ENCODE measurements at places on chromosomes 5 and 9.
A peak's percentile ranks its signal among the peaks of the same experiment; 100 is the strongest.

DNA sequence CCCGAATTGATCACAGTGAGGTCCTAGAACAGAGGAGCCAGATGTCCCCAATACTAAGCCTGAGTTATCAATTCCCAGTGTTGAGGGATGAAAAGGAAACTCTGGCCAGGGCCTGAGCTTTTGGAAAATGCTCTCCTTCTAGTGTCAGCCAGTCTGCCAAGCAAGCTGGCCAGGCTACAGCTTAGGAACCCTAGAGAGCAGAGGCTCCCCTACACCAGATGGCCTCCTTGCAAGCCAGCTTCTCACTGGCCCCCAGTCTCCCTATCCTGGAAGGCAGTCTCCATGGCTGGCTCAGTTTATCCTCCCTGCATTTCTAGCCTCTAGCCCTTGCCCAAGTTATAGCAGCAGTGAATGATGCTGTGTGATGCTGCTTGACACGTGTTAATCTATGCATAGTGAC lies 204.7 kb upstream of the WWC1 start:
- DNase-seq: no peak

- DNase-seq: no peak
These were observed 405.9 kb downstream of the TLE4 start for GRCh38 chr9:79977510-79978197.

DNA sequence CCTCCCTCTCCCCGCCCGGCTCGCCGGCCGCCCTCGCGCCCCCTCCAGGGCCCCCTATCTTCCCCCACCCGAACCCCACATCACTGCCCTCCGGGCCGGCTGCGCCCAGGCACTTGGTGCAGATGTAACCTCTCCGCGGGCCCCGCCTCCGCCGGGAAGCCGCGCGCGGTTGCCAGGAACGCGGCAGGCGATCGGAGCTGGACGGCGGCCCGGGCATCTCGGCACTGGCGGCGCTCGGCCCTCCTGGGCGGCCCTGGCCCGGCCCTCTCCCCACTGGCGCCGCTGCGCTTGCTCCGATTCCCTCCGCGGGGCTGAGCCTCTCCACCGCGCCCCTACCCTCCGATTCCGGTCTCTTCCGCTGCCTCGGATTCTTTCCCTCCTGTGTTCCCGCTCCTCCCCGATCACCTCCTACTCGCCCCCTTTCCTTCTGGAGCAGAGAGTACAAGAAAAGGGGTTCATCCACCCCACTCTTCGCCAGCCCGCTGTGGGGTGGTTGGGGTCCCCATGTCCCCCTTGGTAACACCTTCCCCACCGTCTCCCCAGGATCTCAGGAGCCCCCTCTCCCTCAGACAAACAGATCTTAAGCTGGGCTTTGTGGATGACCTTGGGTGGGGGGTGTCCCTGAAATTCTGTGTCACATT lies 70.6 kb downstream of the C9orf50 start:
- no peak for DNase-seq

DNA sequence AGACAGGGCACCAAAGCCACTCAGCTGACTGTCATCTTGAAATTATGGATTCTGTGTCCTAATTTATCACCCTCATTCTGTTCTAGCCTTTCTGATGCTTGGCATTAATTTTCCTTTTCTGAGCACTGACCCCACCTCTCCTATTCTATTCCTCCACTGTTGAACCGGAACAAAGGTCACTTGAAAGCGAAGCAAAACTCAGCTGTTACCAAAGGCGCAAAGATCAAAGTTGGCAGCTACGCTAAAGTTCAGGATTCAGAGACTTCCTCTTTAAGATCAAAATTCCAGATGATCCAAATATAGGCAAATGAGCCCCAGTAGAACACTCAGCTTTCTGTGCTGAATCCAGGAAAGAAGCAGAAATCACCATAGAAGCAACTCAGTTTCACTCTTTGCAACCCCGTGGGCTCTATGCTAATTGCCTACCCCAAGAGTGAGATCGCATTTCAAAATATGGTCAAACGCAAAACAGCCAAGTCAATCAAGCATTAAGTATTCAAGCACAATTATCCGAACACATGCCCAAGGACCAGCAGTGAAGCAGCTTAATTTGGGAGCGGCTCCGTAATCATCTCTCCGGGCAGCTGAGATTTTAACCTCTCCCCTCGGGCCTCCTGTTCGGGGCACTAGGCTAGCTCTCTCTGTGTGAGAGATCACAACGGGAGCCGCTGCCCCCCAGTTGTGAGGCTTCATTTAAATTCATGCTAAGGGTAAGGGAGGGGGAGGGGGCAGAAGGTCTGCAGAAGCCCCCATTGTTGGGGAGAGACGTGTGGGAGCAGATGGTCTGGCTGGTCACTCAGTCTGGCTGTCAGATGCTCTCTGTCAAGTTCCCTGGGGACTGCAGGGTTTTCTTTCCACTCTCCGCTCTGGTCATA lies 288.6 kb downstream of the ELAVL2 start:
- no peak for DNase-seq

- no peak for DNase-seq
These were observed 232.2 kb downstream of the SYK start for GRCh38 chr9:91033797-91034196.

DNA sequence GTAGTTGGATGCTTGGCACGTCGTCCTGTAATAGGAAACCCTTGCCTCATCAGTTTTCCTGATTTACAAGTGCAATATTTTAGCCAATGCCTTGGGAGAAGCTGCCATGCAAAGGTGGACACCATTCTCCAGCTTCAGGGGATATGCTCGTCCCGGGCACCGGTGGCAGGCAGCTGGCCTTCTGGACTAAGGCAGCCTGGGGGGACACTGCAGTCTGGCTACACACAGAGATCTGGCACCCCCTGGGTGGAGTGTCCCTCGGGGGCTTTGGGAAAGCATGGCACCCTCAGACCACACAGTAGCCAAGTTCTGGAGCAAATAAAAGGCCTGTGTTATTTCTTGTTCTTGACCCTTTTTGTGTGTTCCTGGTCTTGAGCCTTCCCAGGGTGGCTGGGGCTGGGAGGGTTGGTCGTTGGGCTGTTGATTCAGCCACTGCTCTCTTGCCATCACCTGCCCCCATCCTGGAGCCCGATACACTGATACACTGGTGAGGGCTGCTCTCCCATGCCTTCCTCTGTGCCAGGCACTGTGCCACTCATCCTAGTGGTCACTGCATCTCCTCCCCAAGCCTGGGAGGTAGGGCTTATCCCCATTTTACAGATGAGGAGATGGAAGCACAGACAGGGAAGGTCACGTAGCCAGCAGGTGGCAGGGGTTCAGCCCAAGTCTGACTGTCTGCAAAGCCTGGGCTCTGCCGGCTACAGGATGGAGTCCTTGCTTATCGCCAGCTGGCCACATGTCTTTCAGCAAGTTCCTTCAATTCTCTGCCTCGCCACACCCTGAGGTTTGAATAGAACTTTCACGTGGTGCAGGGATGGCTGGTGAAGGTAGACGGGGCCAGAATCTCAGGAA lies 134.1 kb downstream of the RGS3 start:
- DNase-seq: no peak

GRCh38 chr9:90201766-90202165 lies 440.9 kb downstream of the DIRAS2 start:
- no peak for DNase-seq

- DNase-seq: no peak
These were observed 156.9 kb upstream of the FST start for GRCh38 chr5:53323511-53323910.

GRCh38 chr5:112069329-112069728 lies 312.3 kb upstream of the NREP start:
- DNase-seq: no peak

- DNase-seq: no peak
These were observed 39.1 kb downstream of the DENND4C start for GRCh38 chr9:19269582-19269981.

- no peak for DNase-seq
These were observed 1331.0 kb upstream of the CDH9 start for GRCh38 chr5:28369418-28369817.

GRCh38 chr5:179816401-179816795 lies 4.3 kb upstream of the SQSTM1 start:
- DNase-seq: no peak

GRCh38 chr5:138032028-138032571 lies 779 bp downstream of the FAM13B start:
- DNase-seq: peak; percentile 9

DNA sequence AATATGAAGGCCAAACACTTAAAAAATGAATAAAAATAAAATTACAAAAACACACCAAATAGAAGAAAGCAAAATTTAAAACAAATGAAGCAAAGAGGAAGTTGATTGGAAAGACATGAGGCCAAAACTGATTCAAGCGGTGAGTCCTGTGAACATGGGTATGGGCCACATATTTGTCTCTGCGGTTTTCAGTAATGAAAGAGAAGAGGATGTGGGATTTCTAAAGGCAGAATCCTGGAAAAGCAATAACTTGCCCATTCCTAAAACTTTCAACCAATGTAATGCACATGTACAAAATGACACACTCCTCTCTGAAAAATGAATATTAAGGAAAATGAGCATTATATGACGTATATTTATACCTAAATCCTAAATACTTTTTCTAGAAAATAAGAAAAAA lies 263.7 kb downstream of the SEMA5A start:
- no peak for DNase-seq

DNA sequence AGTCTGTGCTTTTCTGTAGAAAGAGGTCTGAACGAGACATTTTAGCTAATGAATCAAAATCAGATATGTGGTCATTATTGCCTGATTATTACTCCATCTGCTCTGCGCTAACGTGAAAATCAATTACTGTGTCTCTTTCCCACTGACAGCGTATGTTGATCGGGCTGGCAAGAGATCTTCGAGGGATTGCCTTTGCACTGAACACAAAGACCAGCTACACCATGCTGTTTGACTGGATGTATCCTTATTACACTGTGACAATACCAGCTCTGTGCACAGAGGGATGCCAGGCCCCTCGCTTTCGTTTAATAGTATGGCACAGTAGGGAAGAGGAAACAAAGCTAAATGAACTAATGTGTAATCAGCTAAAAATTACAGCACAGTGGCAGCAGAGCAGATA lies 103.7 kb upstream of the TLX3 start:
- no peak for DNase-seq

GRCh38 chr9:107612136-107612535 lies 122.6 kb upstream of the KLF4 start:
- DNase-seq: no peak

DNA sequence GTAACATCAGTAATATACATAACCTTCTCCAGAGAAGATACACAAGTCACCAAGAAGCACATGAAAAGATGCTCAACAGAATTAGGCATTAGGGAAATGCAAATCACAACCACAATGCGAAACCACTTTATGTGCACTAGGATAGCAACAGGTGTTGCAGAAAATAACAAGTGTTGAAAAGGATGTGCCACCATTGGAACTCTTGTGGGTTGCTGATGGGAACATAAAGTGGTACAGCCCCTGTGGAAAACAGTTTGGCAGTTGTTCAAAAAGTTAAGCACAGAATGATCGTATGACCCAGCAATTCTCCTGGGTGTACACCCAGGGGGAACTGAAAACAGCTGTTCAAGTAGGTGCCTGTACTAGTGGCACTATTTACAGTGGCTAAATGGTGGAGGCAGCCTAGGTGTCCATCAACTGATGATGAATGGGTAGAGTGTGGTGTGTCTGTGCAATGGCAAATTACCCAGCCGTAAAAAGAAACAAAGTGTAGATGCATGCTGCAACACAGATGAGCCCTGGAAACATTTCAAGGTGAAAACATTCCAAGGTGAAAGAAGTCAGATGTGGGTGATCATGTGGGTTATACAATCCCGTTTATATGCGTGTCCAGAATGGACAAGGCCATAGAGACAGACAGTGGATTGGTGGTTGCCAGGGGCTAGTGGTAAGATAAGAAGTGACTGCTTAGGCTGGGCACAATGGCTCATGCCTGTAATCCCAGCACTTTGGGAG lies 27.2 kb downstream of the CCDC69 start:
- no peak for DNase-seq

GRCh38 chr9:72951520-72952380 lies 1.1 kb downstream of the ALDH1A1 start:
- no peak for DNase-seq

- no peak for DNase-seq
These were observed 52.2 kb downstream of the MTAP start for GRCh38 chr9:21854594-21854993.
